H4 (cell line): ENCODE measurements at places on chromosomes 7 and 10.

- DNase-seq: no peak
Observed at GRCh38 chr7:123539871-123540270, 5.5 kb upstream of the IQUB start.

- DNase-seq: no peak
Observed at GRCh38 chr7:83365746-83366145, 203.1 kb upstream of the PCLO start.

GRCh38 chr7:77538281-77539212 lies 1.5 kb downstream of the PTPN12 start:
- peak; percentile 98 for DNase-seq

DNA sequence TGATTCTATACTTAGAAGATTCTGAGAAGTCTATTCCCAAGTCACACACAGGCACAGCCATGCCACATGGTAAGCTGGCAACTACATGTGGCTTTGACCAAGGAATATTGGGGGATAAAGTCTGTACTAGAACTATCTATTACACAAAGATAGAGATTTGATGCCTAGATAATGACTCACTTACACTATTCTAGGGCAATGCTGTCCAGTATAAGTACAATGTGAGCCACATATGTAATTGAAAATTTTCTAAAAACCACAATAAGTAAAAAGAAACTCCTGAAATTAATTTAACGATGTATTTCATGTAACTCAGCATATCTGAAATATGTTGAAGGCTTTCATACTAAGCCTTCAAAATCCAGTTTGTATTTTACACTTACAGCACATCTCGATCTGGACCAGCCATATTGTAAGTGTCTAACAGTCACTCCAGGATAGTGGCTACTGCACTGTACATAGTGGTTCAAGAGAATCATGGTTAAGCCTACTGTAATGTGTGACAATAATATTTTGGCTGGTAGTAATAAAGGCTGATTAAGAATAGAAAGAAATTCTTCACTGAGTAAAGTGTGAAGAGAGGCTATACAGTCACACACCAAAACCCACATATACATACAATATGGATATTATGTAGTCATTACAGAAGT lies 62.8 kb downstream of the RTKN2 start:
- DNase-seq: no peak

GRCh38 chr10:121927318-121927840 lies 452 bp downstream of the ATE1 start:
- peak; percentile 17 for DNase-seq

- DNase-seq: peak; percentile 41
Observed at GRCh38 chr10:33484787-33485186, 150.3 kb upstream of the NRP1 start.

DNA sequence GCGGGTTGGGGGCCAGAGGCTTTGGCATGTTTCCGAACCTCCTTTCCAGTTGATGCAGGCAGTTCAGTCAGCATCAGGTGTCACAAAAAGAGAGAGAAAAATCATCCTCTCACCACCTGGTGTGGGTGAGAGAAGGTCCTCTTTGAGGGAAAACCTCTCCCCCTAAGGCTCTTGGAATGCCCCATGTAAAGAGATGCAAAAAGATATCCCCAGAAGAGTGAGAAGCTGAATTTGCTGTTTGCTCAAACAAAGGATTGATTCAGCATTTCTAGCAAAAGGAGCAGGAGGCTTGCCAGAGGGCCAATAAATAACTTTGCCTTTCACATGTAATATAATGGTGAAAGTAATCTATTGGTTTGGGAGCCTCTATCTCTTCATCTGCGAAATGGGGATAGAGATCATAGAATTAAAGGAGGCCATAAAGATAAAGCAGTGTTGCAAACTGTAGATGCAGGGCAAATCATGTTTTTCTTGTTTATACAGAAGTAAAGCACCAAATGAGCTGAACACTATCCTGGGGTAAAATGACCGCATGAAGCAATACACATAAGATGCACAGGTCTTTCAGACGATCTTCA lies 425.9 kb downstream of the LRMDA start:
- DNase-seq: no peak

DNA sequence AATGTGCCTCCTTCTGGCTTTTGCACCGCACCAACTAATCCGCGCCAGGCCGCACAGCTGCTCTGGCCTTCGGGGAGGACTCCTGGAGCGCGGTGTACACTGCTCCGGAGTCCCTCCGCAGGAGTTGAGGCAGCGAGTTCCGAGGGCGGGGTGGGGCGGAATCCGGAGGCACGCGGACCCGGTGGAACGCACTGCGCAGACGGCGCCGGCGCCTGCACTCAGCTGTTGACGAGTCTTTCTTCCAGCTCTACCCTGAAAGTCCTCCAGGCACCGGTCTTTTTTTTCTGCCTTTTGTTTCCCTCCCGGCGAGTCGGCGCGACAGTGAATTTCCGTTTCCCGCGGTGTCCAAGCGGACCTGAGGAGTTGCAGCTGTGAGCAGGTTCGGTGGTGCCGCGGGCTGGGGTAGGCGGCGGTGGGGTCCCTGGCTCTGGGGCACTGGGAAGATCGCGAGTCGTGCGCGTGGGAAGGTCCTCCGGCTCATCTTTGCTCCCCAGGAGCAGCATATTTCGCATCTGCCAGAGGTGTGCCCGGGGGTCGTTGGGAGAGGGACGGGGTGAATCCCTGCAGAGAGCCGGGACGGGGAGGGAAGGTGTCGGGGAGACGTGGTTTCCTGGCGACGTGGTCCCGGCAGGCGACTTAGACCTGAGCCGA lies 44.1 kb downstream of the SFTPD start:
- peak; percentile 28 for DNase-seq

GRCh38 chr7:75950111-75950681 lies 35.2 kb downstream of the POR start:
- DNase-seq: no peak

DNA sequence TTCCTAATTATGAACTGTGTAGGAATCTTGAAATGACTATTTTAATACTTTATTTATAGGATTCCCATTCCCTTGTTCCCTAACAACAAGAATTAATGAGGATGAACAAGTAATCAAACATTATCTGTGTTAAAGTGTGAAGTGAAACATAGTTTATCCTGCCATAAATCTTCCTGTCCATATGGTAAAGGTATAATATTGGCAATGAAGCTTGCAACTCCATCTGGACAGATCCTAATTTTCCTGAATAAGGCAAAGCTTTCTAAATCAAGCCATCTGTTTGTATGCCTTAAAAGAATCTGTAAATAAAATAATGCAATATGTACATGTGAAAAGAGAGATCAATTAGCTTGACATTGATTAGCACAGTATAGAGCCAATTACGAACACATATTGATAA lies 529.0 kb downstream of the ANKRD7 start:
- no peak for DNase-seq

GRCh38 chr10:9858816-9859215 lies 1158.9 kb upstream of the CELF2 start:
- no peak for DNase-seq

GRCh38 chr7:157729566-157729965 lies 392.8 kb downstream of the DNAJB6 start:
- DNase-seq: no peak

- DNase-seq: no peak
Observed at GRCh38 chr10:21031232-21031795, 134.2 kb upstream of the NEBL start.
